ENCODE measurements at places on chromosomes 2 and 18. TPM values are rescaled to one million over a fixed set of nuclear protein-coding genes. Genes with fewer than 3 reads are reported as not detected.

TCF4 gene
- 2.8 TPM for total RNA-seq

SLC5A7 gene
- total RNA-seq: not detected

DPP10 gene
- total RNA-seq: not detected

FER1L5 gene
- total RNA-seq: not detected

STARD6 gene
- total RNA-seq: not detected

FSIP2 gene
- not detected for total RNA-seq

SCYGR4 gene
- total RNA-seq: not detected

KATNAL2 gene
- total RNA-seq: 1.4 TPM

INO80B gene
- 51.9 TPM for total RNA-seq

RTP5 gene
- not detected for total RNA-seq

M1AP gene
- total RNA-seq: not detected

DCAF17 gene
- 9.4 TPM for total RNA-seq

DSG3 gene
- total RNA-seq: not detected

ANKRD30BL gene
- total RNA-seq: not detected

FBXO48 gene
- 0.45 TPM for total RNA-seq

SLC38A11 gene
- not detected for total RNA-seq

MC5R gene
- total RNA-seq: not detected

CRIM1 gene
- 133 TPM for total RNA-seq

Data from A549 treated with ZK216348 at 1 μM for 4 hours (cell line).